Osteoblast (primary cell): ENCODE measurements at places on chromosomes 2 and 18. TPM values are rescaled to one million over a fixed set of nuclear protein-coding genes. Genes with fewer than 3 reads are reported as not detected.

G6PC2 gene
- total RNA-seq: not detected in 2 replicates

DNA sequence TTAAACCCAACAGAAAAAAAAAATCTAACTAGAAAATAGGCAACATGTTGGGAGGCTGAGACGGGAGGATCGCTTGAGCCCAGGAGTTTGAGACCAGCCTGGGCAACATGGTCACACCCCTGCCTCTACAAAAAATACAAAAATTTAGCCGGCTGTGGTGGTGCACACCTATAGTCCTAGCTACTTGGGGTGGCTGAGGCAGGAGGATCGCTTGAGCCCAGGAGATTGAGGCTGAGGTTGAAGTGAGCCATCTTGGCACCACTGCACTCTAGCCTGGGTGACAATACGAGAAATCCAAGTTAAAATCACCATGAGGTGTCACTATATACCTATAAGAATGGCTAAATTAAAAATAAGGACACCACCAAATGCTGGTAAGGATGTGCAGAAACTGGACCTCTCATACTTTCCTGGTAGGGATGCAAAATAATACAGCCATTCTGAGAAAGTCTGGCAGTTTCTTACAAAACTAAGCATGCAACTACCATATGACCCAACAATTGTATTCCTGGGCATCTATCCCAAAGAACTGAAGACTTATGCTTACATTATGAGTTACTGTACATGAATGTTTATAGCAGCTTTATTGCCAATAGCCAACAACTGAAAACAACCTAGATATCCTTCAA, 2.2 kb downstream of the SEPTIN10 start:
- no peak for DNase-seq

GRCh38 chr2:127256381-127256780, 36.3 kb upstream of the CYP27C1 start:
- DNase-seq: no peak

CD8B2 gene
- not detected in 2 replicates for total RNA-seq

GRCh38 chr2:109275120-109276012, 146.4 kb downstream of the SH3RF3 start:
- DNase-seq: peak; percentile 27

DNA sequence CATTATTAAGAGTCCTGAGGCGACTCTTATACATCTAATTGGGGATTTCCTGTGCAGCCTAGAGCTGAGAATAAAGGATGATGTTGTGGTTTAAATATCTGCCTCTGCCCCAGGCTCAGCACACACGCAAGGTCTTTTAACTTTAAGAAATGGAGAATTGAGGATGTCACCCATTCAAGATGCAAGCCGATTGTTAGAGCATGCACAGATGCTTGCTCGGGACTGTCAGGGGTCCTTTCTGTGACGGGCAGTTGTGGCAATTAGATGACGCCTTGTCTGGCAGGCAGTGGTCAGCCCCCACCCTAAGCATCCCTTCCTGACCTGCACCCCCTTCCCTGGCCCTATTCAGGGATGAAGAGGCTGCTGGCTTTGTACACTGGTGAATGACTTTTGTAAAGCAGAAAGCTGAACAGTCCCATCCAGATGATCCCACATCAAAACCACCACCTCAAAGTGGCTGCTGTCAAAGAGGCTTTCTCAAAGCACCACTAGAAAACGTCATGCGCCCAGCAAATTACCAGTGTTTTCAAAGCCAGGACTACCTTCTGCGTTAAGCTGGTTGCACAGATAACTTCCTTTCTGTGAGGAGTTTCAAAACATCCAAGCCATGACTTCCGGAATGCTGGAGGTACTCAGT, 23.7 kb downstream of the FAM178B start:
- peak; percentile 53 for DNase-seq

DNA sequence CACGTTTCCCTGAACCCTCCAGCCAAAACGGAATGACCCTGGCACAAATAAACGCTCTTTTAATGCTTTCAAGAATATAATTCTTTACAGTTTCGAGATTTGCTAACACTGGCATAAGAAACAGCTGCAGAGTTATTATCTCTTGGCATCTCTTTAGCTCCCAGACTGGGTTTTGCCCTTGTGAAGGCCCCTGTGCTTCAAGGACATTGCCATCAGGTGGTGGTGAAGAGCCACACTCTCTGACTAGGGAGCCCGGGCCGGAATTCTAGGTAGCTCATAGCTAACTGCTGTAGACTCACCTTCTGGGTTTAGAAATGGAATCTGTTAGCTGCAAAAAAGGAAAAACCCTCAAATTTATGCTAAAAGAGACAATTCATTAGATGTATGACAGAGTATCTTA, 13.3 kb upstream of the GALNT14 start:
- DNase-seq: peak; percentile 71

DNA sequence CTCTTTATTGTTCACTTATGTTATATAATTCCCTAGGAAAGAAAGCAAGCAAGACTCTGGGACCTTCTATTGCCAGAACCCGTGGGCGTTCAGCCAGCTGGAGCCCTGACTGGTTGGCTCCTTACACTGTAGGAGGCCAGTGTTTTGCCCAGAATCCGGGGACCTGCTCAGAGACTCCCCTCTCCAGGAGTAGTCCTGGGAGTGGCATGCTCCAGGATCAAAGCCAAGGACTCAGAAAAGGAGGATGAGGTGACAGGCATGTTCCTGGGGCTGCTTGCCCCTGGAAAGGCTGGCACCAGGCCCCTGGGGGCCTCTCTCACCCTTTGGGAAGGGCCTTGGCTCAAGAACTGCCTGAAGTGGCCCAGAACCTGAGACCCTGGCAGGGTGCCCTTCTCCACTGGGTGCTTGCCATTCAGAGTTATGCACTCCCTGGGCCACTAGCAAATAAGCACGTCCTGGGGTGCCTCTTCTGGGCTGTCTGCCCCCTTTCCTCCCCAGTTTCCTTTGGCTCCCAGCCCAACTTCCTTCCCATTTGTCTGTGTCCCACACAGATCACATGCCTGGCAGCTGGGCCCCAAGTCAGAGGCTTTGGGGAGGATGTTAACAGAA, 19.6 kb upstream of the KIF3C start:
- peak; percentile 74 for DNase-seq
